ENCODE measurements at places on chromosomes 1 and 21.

DNA sequence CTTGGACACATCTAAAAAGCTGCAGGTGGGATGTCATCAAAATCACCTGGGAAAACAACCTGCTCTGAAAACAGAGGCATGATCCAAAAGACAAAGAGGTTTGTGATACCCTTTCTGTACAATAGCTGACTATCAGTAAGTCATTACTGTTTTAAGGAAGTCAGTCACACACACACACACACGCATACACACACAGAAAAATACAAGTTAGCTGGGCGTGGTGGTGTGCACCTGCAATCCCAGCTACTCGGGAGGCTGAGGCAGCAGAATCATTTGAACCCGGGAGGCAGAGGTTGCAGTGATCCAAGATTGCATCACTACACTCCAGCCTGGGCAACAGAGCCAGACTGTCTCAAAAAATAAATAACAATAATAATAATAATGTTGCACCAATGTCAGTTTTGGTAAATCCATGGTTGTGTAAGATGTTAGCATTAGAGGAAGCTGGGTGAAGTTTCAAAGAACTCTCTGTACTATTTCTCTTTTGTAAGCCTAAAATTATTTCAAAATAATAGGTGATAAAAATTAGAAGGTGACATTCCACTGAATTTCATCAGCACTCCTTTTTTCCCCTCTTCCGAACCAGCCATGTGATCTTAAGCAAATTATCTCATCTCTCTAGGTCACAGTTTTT lies 9.9 kb upstream of the HLCS start:
- no peak for DNase-seq

DNA sequence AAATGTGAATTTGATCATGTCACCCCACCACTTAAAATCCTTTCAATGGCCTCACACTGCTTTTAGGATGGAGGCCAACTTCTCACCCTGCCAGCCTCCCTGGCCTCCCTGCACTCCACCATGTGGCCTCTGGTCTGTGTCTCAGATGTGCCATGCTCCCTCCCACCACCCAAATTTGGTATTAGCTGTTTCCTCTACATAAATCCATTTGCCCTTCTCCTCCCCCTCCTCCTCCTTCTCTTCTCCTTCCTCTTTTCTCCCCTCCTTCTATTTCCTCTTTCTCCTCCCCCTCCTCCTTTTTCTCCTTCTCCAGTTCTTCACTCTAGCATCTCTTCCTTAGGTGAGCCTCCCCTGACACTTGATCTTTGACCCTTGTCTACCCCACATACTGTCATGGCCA lies 16.7 kb upstream of the GUCA2B start:
- DNase-seq = no peak

DNA sequence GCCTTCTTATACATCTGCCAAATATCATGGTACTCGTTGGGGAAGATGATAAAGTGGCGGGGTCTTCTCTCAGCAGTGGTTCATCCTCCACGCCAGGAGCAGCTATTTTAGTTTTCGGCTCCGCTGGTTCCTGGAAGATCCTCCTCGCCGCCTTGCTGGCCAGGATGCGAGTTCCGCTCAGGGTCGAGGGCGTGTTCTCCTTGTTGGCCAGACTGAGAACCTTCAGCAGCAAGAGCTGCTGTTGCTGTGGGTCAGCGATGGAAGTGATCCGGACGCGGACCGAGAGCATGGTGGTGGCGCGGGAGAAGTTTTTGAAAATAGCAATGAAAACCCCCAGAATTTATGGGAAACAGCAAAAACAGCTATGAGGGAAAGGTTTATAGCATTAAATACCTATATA lies 11.4 kb upstream of the CFAP126 start:
- no peak for DNase-seq

- no peak for DNase-seq
Observed at GRCh38 chr21:46208761-46209721, 19.5 kb downstream of the LSS start.

GRCh38 chr1:195733826-195734225 lies 874.4 kb downstream of the KCNT2 start:
- no peak for DNase-seq

- DNase-seq = peak; percentile 34
Observed at GRCh38 chr1:232319072-232319471, 310.9 kb downstream of the SIPA1L2 start.

- no peak for DNase-seq
Observed at GRCh38 chr1:53681351-53681976, 57.5 kb downstream of the GLIS1 start.

GRCh38 chr1:185517808-185518419 lies 200.9 kb upstream of the IVNS1ABP start:
- no peak for DNase-seq

GRCh38 chr1:19038732-19039131 lies 82.3 kb upstream of the IFFO2 start:
- no peak for DNase-seq

DNA sequence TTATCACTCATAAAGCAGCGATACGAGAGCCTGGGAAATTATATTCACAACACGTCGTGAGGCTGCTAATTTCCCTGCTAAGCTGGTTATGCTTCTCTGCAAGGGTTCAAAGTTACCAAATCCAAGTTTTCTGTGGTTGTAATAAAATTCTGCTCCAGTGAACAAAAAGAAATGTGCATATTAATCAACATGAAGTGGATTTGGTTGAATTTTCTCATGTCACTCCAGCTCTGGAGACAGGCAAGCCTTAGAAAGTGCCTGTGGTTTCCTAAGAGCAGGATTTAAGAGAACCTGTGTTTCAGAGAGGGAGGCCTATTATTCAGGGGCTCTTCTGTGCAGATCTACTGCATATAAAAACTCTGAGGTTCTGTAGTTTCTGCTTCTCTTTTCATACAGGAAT lies 87.5 kb downstream of the WLS start:
- no peak for DNase-seq

- no peak for DNase-seq
Observed at GRCh38 chr1:20164694-20165202, 21.1 kb upstream of the UBXN10 start.

- no peak for DNase-seq
Observed at GRCh38 chr1:245797592-245798348, 643.0 kb downstream of the KIF26B start.

GRCh38 chr1:92882819-92883218 lies 51.0 kb downstream of the RPL5 start:
- no peak for DNase-seq

GRCh38 chr21:29302359-29302875 lies 3.7 kb downstream of the BACH1 start:
- DNase-seq = no peak

Data from NCI-H345 (cell line).